ENCODE measurements at places on chromosomes 12 and 14.

- DNase-seq, result no peak
Observed at GRCh38 chr14:81122326-81122725, 98.4 kb downstream of the GTF2A1 start.

DNA sequence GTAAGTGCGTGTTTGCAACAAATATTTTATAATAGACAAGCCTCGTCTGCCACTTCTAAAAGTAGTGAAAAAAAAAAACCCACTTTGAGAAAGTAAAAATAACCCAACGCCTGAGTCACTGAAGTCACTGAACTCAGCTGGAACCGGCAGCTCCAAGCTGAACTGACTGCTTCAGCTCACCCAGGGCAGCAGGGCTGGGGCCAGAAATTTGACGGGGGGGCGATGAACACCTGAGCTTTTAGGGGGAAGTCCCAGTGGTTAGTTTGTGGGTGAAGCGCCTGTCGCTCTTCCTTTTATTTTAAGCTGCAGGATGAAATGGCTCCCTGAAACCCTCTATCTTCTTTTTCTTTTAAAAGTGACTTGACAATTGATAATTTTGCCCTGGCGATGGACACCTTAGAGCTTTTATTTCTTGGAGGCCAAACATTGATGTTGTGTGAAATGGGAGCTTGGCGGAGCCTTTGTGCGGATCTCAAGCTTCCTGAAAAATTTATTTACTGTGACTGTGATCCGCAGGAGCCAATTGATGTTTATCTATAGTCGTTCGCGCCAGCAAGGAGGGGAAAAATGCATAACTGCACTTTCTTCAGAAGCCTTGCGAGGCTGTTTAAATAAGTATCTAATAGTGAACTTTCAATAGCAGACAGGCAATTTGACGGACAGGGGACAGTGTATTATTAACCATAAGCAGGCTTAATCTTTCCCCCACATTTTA, 173.2 kb upstream of the MYL2 start:
- DNase-seq, result no peak

DNA sequence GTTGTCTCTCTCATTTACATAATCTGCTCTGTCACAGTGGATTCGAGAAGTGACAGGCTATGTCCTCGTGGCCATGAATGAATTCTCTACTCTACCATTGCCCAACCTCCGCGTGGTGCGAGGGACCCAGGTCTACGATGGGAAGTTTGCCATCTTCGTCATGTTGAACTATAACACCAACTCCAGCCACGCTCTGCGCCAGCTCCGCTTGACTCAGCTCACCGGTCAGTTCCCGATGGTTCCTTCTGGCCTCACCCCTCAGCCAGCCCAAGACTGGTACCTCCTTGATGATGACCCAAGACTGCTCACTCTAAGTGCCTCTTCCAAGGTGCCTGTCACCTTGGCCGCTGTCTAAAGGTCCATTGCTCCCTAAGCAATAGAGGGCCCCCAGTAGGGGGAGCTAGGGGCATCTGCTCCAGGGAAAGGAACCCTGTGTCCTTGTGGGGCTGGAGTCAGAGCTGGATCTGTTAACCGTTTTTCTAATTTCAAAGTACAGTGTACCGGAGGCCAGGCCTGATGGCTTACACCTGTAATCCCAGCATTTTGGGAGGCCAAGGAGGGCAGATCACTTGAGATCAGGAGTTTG, 5.1 kb downstream of the ERBB3 start:
- DNase-seq, result no peak

DNA sequence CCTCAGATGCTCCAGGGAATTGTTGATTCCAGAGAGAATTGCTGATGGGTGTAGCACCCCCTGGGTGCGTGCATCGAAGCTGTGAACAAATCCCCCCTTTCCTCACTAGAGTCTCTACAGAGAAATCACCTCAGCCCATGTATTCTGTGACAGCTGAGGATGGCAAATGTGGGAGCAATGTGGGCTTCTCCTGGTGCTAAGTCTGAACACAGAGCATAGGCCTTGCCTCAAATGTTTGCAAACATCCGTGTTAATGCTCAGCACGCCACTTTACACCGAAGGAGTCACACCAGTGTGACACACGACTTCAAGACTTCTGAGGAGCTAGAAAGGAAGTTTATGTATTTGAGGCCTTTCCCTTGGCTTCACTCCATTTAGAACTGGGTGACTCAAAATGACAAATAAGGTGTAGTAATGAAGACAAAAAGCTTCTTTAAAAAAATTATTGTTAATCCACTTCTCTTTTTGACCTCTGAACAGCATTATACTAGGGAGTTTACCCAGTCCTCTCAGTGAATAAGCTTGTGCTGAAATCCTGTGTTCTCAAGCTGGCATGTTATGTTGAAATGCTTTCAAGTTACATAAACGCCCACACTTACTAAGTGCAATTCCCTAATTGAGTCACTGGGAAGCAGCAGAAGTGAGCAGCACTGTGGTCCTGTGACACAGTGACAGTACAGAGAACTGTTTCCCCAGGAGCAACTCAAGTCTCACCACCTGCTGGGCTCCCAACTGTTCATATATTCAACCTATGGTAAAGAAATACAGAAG, 92.9 kb downstream of the FAR2 start:
- no peak for DNase-seq

All from KG1 (cell line).